ENCODE measurements at places on chromosomes 1 and 21.

DNA sequence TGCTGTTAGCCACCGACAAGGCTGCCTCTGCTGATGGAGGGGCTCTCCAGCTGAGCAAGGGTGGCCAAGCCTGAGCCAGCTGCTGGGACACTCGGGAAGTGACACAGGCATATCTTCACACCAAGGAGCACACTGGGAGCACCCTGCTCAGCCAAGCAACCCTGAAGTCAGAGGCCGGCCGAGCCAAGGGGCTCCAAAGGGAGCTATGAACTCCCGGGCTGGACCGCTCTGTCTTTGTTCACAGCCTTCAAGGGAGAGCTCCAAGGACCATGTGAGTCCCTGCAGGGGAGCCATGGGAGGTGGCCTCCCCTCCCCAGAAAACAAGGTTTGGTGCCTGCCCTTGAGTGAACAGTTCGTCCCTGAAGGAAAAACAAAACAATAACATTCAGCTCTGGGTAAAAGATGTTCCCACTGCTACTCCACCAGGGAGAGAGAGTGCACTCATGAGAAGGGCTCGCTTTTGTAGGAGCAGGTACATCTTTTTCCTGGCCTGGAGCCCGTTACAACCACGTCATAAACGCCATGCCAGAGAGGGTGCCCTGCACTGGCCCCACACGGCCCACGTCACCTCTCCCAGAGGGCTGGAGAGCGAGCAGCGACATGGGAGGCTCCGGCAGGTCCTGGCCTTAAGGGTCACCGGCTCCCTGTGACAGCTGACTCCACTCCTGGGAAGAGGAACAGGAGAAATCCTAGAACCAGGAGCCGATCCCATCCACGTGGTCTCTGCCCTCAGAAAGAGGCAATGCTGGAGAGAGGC is 56.3 kb upstream of the SLC25A33 start:
- no peak for DNase-seq

DNA sequence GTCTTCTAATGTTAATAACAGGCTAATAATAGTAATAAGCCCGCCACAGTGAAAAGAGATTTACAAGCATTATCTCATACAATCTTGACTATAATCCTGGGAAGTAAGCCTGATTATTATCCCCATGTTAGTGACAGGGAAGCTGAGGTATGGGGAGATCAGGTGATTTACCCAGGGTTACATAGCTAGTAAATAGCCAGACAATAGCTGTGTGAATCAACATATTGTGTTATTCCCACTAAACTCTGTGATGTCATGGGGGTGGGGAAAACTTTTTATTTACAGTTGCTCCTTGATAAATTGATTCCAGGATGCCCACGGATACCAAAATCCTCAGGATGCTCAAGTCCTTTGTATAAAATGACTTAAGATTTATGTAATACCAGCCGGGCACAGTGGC is 181.9 kb downstream of the LMO4 start:
- DNase-seq, result no peak

- DNase-seq, result no peak
These were observed 55.9 kb downstream of the ARHGEF16 start for GRCh38 chr1:3510136-3510955.

DNA sequence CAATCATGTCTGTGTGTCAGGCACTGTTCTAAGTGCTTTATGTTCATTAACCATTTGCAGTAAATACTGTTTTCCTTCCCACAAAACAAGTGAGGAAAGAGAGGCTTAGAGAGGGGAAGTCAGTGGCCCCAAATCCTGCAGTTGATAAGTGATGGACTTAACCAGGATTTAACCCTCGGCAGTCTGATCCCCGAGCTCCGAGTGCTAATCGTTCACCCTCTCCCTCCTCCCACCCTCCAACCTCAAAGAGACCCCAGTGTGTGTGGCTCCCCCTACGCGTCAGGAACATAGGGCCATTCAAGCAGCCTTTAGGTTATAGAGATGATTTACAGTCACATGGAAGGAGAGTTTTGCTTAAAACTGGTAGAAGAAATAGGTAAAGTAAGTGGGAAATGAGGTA is 47.2 kb downstream of the SCCPDH start:
- no peak for DNase-seq

DNA sequence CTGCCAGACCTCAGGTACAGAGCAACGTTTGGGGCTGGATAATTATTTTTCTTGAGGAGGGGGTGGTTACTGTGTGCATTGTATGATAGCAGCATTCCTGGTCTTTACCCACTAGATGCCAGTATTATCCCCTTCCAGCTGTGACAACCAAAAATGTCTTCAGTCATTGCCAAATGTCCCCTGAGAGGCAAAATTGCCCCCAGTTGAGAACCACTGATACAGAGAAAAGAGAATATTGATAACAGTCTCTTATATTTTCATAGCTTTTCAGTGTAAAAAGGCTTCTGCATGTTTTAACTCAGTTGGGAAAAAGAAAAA is 51.8 kb upstream of the SYT14 start:
- no peak for DNase-seq

- no peak for DNase-seq
These were observed 1.0 kb downstream of the LEPR start for GRCh38 chr1:65421351-65422025.

DNA sequence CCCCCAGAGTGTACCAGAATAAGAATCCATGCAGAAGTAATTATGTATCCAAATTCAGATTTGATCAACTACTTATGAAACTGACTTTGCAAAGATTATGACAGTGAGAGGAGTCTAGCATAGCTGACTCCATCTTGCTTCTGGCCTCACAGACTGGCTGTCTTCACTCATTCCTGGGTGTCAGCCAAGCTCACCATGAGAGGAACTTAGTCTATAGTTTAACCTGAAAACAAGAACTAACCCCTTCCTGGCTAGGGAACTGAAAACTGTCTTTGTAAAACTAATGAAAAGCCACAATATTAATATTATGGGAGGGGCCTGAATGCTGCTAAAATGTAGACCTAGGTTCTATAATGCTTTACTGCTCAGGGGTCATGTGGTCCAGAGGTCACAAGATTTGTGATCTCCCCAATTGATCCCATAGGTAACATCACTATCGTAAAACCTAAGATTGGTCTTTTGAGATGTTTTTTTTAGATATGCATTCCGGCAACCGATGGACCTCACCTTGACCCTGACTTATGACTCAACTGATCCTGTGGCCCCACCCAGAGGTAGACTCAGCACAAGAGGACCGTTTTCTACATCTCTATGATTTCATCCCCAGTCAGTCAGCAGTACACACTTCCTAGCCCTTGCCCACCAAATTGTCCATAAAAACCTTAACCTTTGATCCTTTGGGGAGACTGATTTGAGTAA is 55.2 kb downstream of the ATP1B1 start:
- no peak for DNase-seq
